ENCODE measurements at places on chromosomes 5 and 9. TPM values are rescaled to one million over a fixed set of nuclear protein-coding genes. Genes with fewer than 3 reads are reported as not detected.

GRCh38 chr9:12764150-12764549 lies 10.7 kb upstream of the LURAP1L start:
- H3K4me3 ChIP-seq, result no peak overlapping the region
- H3K27me3 ChIP-seq, result no peaks in the 10 kb centered on the region
- H3K27ac ChIP-seq, result no peak overlapping the region

DNA sequence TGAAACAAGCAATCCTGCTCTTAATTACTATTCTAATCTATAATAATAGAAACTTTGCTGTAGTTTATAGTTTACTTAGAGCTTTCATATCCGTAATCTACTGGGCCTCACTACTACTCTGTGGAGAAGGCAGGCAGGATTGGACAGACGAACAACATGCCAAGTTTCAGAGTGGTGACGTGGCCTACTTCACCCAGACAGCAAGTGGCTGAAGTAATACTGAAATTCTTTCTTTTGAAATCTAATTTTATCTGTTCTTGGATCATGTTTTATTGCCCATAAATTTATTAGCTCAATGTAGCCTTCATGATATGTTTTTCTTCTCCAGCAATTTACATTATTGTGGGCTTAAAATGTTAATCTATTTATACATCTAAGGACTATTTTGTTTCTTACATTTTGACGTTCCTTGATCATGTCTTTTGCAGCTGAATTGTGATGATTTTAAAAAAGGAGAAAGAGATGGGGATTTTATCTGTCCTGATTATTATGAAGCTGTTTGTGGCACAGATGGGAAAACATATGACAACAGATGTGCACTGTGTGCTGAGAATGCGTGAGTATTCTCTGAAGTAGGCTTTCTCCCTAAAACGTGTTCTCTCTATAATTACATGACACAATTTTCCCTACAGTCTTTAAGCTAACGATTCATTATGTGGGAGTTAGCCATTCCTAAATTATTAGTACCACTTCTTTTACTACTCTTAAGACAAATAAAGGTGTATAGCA lies 22.4 kb downstream of the SPINK5 start:
- no peak overlapping the region for H3K27ac ChIP-seq
- no peaks in the 10 kb centered on the region for H3K27me3 ChIP-seq
- no peaks in the 10 kb centered on the region for H3K4me1 ChIP-seq
- H3K36me3 ChIP-seq, result no peaks in the 10 kb centered on the region
- DNase-seq, result no peak

Gene FAM151B
- total RNA-seq, result 2.0 TPM

DNA sequence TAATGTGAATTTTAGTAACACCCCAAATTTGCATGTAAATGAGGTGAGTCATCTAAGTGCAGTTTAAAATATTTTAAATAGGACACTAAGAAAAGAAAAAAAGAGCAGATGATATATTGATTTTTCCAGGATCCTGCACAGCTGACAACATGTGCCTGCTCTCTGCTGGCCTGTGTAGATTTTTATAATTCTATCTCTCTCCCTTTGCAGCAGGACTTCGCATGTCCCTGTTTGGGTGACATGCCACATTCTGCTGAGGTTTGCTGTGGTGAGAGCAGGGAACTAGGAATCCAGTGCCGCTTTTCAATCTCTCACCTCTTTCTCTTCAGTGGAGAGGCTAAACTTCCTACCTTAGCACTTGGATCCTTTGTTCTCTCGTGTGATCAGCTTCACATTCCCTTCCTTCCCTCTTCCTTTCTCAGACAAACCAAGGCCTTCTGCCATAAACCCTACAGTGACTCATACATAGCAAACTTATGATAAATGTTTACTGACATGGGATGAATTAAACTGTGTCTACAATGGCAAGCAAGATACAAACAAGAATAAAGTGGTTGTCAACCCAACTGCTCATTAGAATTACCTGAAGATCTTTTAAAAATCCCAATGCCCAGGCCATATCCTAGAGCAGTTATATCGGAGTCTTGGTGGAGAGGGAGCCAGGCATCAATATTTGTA lies 198.8 kb upstream of the EFNA5 start:
- H3K27ac ChIP-seq, result no peak overlapping the region
- no peaks in the 10 kb centered on the region for H3K36me3 ChIP-seq
- no peaks in the 10 kb centered on the region for H3K27me3 ChIP-seq
- H3K4me1 ChIP-seq, result no peaks in the 10 kb centered on the region
- no peak for DNase-seq
- no peak overlapping the region for H3K4me3 ChIP-seq

- H3K27ac ChIP-seq, result no peak overlapping the region
- peaks cover 14% of the 10 kb centered on the region for H3K4me1 ChIP-seq
- no peaks in the 10 kb centered on the region for H3K36me3 ChIP-seq
- no peak overlapping the region for H3K4me3 ChIP-seq
- no peaks in the 10 kb centered on the region for H3K27me3 ChIP-seq
These were observed 15.5 kb upstream of the CTNNA1 start for GRCh38 chr5:138737494-138738265.

Gene SHOC1
- total RNA-seq, result not detected

- no peaks in the 10 kb centered on the region for H3K4me1 ChIP-seq
- no peak overlapping the region for H3K27ac ChIP-seq
- H3K4me3 ChIP-seq, result no peak overlapping the region
- no peaks in the 10 kb centered on the region for H3K27me3 ChIP-seq
- no peak for DNase-seq
These were observed 78.6 kb downstream of the ANXA1 start for GRCh38 chr9:73230251-73230650.

- no peak overlapping the region for H3K27ac ChIP-seq
- H3K4me1 ChIP-seq, result peaks cover 23% of the 10 kb centered on the region
- DNase-seq, result no peak
- no peaks in the 10 kb centered on the region for H3K36me3 ChIP-seq
These were observed 209.5 kb downstream of the MEF2C start for GRCh38 chr5:88673253-88674105.

Gene CTXN3
- not detected for total RNA-seq

Gene AGTPBP1
- 70.5 TPM for total RNA-seq

Gene PCDHA9
- 0.30 TPM for total RNA-seq

GRCh38 chr5:124935065-124935464 lies 188.6 kb upstream of the ZNF608 start:
- DNase-seq, result no peak
- no peaks in the 10 kb centered on the region for H3K36me3 ChIP-seq
- H3K27me3 ChIP-seq, result no peaks in the 10 kb centered on the region
- H3K27ac ChIP-seq, result no peak overlapping the region

DNA sequence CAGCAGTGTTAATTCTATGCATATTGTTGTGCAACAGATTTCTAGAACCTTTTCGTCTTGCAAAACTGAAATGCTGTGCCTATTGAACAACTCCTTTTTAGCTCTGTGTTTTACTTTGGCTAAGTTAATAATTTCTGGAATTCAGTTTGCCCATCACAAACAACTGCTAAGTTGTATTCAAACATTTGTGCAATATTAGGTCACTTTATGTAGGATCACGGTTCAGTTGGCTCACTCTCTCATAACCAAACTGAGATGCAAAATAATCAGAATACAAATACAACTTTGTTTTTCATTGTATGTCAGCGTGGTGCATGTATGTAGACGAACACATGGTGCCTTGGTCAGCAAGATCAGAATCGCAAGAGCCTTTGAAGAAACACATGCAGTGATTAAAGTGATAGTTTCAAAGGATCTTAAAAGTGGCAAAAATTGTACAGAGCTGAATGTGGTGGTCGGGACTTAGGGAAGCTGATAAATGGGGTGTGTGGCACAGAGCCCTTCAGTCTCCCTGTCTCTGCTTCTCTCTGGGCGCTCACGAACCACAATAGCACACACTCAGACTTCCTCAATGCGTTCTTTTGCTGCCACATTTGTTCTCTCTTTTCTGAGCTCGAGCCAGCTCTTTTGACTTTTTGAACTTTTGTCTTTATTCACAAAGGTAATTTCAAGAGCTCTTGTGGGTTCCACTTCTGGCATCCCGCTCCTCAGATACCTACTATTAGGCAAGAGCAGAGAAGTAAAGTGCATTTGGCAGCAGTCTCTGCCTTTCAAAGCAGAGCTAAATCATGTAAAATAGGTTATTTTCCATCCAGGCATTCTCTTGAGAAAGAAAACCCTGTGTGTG lies 112.4 kb upstream of the CTSL start:
- H3K36me3 ChIP-seq, result no peaks in the 10 kb centered on the region
- no peak for DNase-seq
- H3K27me3 ChIP-seq, result no peaks in the 10 kb centered on the region

DNA sequence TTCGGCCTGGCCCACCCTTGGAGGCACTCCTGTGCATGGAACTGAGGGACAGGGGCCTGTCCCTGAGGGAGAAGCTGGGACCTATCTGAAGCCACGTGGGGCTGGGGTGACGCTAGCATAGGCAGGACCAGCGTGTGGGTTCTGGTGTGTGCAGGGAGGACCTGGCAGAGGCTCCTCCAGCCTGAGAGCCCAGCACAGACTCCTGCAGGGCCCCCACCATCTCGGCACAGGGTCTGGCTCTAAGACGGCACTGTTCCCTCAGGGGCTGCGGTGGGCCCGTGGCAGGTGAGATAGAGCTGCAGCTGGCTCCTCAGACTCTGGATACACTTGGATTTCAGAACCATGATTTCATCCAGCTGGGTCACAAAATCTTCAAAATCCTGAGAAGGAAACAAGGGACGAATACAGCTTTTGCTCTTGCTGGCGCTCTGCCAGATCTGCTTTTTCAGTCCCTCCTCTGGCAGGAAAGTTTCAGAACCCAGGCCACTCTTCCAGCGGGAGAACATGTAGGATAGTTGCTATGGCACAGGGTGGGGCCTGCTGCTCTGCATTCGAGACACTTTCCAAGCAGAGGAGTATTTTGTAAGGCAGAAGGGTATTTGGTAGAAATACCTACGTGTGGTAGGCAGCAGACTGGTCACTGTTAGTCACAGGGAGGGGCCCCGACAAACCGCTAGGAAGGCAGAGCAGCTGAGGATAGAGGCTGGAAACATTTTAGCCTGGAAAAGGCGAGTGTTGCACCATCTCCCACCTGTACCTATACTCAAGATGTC lies 74.7 kb downstream of the KIF24 start:
- peaks cover 68% of the 10 kb centered on the region for H3K36me3 ChIP-seq
- H3K4me3 ChIP-seq, result no peak overlapping the region
- no peak overlapping the region for H3K27ac ChIP-seq
- DNase-seq, result no peak

Gene P4HA2
- total RNA-seq, result 8.2 TPM

DNA sequence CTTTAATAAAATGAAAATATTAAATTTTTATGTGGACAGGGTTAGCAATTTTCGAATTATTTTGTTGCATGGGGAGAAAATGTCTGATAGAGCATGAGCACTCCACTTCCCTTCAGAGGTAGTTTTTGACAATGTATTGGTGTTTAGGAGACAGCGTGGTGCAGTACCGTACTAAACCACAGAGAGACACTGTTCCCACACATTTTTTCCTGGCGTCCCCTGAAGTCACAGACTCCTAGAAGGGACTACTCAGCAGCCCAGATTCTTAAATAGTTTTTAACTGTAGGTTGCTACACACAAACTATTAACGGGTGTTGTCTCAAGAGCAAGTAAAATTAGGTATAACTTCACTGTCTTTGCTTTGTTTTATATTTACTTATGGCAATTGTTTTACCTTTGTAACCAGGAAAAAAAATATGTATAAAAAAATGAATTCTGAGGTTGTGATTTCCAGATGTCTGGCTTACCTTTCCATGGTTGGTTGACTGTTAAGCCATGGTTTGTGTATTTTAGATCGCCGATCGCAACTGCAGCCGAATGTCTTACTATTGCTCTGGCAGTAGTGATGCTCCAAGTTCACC lies 171.2 kb downstream of the DOCK8 start:
- no peaks in the 10 kb centered on the region for H3K27me3 ChIP-seq
- H3K4me3 ChIP-seq, result no peak overlapping the region
- no peaks in the 10 kb centered on the region for H3K4me1 ChIP-seq
- peaks cover 100% of the 10 kb centered on the region for H3K36me3 ChIP-seq
- DNase-seq, result no peak

DNA sequence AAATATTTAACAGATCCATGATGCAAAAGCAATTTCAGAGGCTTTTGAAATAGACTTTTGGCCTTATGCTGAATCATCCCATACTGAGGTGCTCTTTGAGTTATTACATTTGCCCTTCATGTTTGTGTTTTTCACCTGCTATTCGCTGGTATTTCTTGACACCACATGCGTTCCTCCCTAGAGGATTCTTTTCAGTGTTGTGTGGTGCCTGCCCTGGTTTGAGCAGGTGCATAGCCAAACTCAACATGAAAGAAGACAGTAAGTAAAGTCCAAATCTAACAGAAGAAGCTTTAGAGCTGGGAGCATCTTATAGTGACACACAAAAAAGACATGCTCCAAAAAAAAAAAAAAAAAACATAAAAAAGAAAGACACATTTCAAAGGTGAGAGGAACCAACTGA lies 796.3 kb downstream of the SEMA5A start:
- H3K4me3 ChIP-seq, result no peak overlapping the region
- H3K4me1 ChIP-seq, result no peaks in the 10 kb centered on the region
- H3K27ac ChIP-seq, result no peak overlapping the region
- DNase-seq, result no peak
- no peaks in the 10 kb centered on the region for H3K36me3 ChIP-seq
- H3K27me3 ChIP-seq, result no peaks in the 10 kb centered on the region

DNA sequence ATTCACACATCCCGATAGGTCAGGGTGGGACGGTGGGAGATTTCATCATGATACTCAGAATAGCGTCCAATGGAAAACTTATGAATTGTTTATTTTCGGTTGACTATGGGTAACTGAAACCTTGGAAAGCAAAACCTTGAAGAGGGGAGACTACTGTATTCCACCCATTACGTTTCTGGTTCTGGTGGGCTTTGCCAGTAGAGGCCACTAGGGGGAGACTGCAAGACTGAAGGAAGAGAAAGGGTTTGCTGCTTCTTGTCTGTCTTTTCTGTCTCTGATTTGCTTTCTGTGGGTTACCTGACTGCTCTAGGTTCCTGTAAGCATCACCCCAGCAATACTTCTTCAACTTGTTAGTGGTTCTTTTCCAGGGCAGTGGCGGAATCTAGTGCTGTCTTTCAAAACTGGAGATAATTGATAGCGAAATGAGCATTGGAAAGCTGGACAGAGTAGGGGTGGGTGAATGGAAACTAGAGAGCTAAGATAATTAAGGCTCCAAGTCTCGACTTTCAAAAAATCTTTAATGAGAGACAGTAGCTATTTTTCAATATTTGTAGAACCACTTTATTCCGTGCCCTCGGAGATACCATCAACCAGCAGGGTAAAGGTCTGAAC lies 27.0 kb downstream of the GRIN3A start:
- no peak for DNase-seq
- no peaks in the 10 kb centered on the region for H3K36me3 ChIP-seq
- H3K27me3 ChIP-seq, result peaks cover 3% of the 10 kb centered on the region
- no peak overlapping the region for H3K27ac ChIP-seq
- no peaks in the 10 kb centered on the region for H3K4me1 ChIP-seq

GRCh38 chr5:76938177-76938576 lies 14.7 kb upstream of the CRHBP start:
- H3K4me3 ChIP-seq, result no peak overlapping the region
- no peaks in the 10 kb centered on the region for H3K36me3 ChIP-seq
- DNase-seq, result no peak

Gene SIT1
- 40.4 TPM for total RNA-seq

GRCh38 chr5:27473307-27474046 lies 435.1 kb upstream of the CDH9 start:
- H3K27ac ChIP-seq, result no peak overlapping the region
- H3K4me3 ChIP-seq, result no peak overlapping the region
- no peaks in the 10 kb centered on the region for H3K27me3 ChIP-seq
- no peaks in the 10 kb centered on the region for H3K4me1 ChIP-seq
- no peak for DNase-seq

Gene PCDHB5
- total RNA-seq, result 3.4 TPM

Measured in spleen (tissue), 13 donors.